ENCODE measurements at places on chromosomes 6 and 20.

GRCh38 chr6:135323202-135323668, 142.1 kb downstream of the MYB start:
- DNase-seq = peak; percentile 58

DNA sequence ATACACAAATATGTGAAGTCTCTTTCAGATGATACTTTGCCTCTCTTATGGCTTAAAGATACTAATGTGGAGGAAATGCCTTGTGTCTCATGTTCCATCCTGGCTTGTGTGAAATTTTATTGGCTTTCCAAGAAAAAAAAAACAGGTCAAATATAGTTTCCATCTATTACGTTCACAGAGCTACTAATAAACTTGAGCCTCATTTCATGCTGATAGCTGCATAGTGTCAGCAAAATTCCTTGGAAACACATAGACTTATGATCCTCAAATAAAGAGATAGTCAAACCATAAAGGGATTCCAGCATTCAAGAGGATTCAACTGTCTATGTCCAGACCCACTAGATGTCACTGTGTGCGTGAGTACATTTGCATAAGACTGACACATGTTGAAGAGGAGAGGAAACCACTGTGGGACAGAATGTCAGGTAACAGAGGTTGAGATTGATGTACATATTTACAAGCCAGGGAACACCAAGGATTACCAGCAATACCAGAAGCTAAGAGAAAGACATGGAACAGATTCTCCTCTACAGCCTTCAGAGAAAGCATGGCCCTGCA, 266.6 kb downstream of the COL12A1 start:
- DNase-seq = no peak

- DNase-seq = no peak
Observed at GRCh38 chr20:38325905-38326304, 20.4 kb upstream of the LBP start.

GRCh38 chr20:36932476-36933426, 18.8 kb downstream of the SAMHD1 start:
- no peak for DNase-seq

DNA sequence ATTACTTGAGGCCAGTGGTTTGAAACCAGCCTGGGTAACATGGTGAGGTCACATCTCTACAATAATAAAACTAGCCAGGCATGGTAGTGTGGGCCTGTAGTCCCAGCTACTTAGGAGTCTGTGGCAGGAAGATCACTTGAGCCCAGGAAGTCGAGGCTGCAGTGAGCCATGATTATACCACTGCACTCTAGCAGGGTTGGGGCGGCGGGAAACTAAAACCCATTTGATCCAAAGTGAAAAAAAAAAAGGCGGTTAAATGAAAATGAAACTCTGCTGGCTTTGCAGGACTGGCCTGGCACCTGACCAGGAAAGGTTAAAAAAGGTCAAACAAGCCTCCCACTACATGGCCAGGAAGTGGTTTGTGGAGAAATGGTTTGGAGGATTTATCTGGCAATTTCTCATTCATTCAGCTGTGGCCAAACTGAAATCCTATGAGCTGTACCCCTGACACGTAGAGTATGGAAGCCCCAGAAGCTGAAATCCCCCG, 36.6 kb downstream of the MTRES1 start:
- DNase-seq = peak; percentile 68

DNA sequence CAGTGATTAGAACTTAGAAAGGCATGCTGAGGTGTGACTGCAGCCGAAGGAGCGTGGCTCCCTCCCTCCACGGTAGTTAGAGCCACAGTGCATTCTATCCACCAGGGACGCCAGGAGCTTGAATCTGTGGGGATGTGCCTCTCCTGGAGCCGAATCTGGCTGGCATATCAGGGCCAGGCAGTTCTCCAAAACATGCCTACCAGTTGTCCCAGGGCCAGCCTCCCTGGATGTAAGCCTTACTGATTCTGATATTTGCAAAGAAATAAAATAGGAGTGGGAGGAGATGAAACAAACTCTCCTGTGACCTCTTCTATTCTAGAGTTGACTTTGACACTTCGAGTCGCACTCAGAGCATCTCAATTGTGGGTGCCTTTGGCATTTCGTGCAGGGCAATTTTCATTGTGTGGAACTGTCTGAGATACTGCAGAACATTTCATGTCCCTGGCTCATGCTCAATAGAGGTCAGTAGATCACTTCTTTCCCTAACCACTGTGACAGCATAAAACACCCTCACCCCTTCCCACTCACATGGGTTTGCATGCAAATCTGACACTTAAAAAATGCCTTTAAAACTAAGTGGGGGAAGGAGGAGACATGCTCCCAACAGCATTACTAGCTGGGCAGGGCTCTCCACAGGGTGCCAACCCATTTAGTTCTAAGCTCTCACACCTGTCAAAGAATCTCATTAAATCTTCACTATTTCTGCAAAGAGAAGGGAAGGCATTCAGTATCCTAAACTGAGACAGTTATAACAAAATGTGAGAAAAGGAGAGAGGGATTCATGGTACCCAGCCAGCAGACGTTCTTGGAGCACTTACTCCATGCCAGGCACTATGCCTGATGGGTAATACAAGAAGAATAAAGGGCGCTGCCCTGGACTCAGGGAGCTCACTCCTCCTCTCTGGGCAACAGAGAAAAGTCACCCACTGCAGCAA, 378.9 kb downstream of the PREX1 start:
- no peak for DNase-seq

GRCh38 chr20:1801225-1801928, 93.8 kb upstream of the SIRPA start:
- no peak for DNase-seq

GRCh38 chr6:21594416-21595281, 1.1 kb downstream of the SOX4 start:
- DNase-seq = peak; percentile 32

DNA sequence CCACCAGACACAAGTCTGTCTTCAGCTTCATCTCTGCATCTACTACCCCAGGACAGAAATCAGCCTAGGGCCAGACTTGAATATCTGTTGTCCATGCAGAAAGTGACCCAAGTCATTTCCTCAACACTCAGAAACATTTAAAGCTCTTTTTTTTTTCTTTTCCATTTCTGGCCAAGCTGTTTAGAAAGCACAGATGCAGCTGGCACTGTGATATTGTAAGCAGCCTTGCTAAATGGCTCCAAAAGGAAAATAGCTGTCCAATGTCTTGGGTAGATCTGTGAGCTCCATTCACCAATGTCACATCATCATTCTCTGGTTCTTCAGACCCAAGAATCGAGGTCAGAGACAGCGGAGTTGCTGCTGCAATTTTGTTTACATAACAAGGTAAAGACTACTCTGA, 174.2 kb downstream of the PDE7B start:
- no peak for DNase-seq
